ENCODE measurements at places on chromosomes 16 and 17.

- no peak for DNase-seq
Observed at GRCh38 chr16:85308611-85309540, 196.6 kb upstream of the CIBAR2 start.

DNA sequence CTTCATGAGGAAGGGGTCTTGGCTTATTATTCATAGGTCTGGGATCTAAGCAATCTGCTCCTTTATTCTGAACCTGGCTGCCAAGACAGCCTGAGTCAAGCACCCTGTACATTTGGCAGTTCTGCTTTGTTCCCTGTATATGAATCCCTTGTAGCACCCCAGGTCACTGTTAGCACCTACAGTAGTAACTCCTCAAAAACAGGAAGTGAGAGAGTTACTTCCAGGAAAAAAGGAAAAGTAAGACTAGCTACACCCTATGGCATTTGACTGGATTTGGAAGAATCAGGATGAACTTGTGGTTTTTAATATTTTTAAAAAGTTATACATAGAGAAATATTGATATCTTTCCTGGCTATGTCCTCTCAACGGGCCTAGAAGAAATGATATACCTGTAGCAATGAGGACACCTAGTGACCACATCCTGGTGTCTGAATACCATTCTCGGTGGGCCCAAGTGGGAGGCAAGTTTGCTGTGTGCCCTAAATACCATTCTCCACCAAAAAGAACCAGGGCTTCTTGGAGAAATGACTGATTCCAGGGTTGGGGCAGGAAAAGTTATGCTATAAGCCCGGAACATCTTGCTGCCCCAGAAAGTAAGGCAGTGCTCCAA lies 9.9 kb downstream of the ANKRD40 start:
- no peak for DNase-seq

GRCh38 chr17:8068736-8069586 lies 18.6 kb downstream of the ALOX12B start:
- no peak for DNase-seq

DNA sequence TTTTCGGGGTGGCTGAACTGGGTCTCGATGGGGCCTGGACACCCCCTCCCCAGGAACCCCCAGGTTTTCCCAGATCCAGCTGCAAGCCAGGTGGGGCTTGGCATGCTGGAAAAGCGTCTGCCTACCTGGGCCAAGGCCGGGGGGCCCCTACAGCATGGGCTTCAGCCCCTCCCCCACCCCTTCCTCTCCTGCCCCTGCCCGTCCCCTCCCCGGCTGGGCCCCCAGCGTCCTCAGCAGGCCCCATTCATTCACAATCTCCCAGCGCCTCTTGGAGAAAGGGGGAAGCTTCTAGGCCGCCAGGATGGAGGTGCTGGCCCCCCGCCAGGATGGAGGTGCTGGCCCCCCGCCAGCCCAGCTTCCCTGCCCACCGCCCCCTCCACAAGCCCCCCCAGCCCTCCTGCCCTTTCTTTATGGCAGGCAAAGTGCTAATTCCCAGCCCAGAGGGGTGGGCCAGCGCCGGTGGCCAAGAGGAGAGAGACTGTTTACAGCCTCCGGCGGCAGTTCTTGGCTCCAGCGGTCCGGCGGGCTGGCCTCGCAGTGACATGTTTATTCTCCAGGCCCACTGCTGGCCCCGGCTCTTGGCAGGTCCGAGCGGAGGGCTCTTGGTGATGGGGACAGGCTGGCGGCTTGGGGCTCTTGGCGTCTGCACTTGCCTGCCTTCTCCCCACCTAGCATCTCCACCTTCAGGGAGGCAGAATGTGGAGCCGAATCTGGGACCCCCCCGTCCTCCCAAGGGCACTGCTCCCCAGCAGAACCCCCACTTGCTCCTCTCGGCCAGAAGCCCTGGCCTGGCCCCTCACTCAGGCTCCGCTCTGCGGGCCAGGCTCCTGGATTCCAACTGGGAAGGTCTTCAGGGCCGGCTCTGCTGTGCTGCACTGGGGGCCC lies 94.4 kb upstream of the CIBAR2 start:
- no peak for DNase-seq

- no peak for DNase-seq
Observed at GRCh38 chr16:53087101-53087500, 32.3 kb downstream of the CHD9 start.

- DNase-seq = no peak
Observed at GRCh38 chr16:81586417-81586816, 141.8 kb downstream of the CMIP start.

GRCh38 chr16:88966986-88967829 lies 9.8 kb downstream of the CBFA2T3 start:
- DNase-seq = no peak

GRCh38 chr16:15708096-15708495 lies 58.1 kb downstream of the NDE1 start:
- DNase-seq = no peak

GRCh38 chr17:77494664-77495435 lies 354.1 kb downstream of the SEC14L1 start:
- DNase-seq = peak; percentile 46

DNA sequence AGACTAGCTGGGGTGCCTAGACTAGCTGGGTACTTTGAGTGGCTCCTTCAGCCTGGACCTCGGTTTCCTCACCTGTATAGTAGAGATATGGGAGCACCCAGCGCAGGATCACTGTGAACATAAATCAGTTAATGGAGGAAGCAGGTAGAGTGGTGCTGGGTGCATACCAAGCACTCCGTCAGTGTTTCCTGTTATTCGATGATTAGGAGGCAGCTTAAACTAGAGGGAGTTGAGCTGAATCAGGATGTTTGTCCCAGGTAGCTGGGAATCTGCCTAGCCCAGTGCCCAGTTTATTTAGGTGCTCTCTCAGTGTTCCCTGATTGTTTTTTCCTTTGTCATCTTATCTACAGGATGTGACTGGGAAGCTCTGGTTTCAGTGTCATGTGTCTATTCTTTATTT lies 8.4 kb upstream of the TMEM235 start:
- DNase-seq = no peak

GRCh38 chr16:83268169-83268568 lies 539.6 kb upstream of the HSBP1 start:
- no peak for DNase-seq

GRCh38 chr16:81738783-81739496 lies 40.2 kb upstream of the PLCG2 start:
- DNase-seq = no peak

DNA sequence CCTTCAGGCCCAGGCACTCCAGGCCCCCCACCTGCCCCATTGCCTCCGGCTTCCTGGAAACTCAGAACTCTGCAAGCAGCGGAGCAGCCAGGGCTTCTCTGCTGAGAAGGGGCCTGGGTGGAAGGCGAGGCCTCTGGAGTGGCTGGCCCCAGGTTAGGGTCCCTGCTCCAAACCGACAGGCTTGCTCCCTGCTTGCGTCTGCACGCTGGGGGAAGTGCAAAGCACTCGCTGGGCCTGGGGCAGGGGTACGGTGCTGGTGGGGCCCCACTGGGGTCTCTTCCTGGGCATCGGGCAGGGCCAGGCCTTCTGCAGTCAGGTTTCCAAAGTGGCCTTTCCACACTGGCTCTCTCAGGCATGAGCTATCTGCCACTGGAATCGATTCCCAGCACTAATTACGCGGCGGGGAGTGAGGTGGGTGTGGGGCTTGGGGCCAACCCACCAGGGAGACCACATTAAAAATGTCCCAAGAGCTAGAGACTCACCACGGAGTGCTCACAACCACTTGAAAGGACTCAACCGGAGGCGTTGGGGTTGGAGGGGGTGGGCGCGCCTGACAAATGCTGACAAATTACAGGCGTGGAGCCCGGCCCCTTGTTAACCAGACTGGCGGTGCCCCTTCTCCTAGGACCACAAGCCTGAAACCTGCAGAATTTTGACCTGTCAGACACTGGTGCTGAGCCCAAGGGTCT lies 17.9 kb downstream of the FAM83G start:
- DNase-seq = no peak

GRCh38 chr17:75894049-75894733 lies 2.6 kb downstream of the TRIM65 start:
- DNase-seq = no peak

DNA sequence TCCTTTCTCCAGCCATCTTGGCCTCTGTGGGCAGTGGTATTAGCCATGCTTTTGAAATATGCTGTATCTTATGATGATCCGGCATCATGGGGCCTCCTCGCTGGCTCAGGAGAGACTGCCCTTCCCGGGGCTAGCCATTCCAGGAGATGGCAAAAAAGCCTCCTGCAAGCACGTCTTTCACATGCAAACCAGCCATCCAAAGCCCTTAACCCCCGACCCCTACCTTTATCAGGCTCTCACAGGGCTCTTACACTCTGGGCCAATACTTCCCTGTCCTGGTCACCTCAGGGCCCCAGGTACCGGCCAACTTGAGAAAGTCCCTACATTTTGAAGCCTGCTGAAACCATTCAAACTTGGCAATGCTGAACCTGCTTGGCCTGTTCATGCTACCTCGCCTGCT lies 36.4 kb downstream of the MYH13 start:
- no peak for DNase-seq

GRCh38 chr17:60941028-60941427 lies 263.4 kb downstream of the BCAS3 start:
- no peak for DNase-seq

DNA sequence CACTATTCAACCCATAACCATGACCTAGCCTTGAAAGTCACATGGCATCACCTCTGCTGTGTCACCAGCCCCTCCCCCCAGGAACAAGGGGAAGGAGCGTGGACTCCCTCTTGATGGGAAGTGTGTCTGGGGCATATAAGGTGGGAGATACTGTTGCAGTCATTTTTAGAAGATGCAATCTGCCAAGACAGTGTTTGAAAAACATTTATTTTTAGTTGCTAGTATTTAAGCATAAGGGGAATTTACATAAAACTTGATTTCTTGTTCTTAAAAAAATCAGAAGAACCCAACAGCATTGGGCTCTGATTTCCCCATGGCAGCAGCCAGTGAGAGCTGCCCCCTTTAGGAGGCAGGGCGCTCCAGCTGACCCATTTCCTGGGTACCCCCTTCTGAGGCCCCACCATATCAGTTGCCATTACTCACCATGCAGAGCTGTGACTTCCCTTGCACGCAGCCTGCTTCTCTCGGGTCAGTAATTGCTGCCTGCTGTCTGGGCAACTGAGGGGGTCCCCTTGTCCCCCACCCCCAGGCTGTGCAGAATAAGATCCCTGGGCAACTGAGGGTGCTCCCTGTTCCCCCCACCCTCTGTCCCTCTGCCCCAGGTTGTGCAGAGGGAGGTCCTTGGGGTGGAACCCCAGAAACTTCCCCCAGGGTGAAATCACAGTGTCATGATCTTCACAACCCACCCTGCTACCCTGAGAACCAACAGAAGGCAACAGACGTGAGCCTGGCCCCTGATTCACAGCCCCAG lies 11.8 kb upstream of the CDC42EP4 start:
- no peak for DNase-seq
